NCI-H2081 treated with DMSO at 0.1 percent for 48 hours (cell line): ENCODE measurements at places on chromosomes 1 and 21.

DNA sequence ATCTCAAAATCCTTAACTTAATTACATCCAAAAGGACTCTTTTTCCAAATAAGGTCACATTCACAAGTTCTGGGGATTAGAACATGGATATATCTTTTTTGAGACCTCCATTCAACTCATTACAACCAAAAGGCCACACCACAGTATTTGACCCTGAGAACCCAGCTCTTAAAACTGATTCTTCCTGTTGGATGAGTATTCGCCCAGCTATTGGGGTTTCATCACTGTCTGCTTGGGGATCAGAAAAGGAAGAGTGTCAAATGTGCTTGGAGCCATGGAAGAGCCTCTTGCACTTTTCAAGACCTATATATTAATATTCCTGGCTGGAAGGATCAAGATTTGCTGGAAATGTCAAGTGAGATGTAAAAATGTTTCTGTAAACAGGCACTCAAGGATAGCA lies 5.4 kb upstream of the TINAGL1 start:
- DNase-seq = no peak

GRCh38 chr1:28913786-28914227 lies 562 bp upstream of the EPB41 start:
- DNase-seq = no peak

DNA sequence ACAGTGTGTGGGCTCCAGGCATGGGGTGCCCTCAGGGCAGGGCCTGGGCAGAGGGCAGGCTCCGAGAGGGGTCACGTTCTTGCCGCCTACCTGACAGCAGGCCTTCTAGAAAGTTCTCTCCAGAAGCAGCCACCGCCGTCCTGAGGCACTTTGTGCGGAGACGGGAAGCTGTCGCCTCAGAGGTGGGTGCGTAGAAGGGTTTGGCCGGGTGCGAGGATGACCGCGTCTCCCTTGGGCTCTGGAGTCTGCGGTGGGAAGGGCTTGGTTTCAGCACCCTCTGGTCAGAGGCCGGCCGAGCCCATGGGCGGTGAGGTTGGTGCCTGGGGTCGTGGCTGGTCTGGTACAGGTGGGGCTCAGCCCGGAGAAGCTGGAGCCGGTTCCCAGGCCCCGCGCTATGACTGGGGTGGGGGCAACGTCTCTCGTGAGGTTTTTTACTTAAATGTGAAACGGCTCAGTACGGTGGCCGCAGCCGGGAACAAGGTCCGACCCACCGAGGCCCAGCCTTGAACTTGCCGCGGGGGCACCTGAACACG lies 10.1 kb upstream of the TTLL10 start:
- DNase-seq = no peak

DNA sequence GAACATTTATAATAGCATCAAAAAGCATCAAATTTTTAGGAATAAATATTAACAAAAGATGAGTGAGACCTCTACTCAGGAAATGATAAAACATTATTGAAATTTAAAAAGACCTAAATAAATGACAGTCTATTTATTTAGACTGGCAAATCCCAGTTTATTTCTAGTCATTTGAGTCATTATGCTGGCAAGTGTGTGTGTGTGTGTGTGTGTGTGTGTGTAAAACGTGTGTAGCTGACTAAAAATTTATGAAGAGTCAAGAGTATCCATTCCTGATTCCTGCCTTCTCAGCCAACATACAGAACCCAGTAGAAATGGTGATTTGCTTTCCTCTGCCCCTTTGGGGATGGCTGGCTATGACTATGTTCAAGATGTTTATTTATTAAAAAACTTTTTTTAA lies 46.2 kb downstream of the OSBPL9 start:
- DNase-seq = no peak

DNA sequence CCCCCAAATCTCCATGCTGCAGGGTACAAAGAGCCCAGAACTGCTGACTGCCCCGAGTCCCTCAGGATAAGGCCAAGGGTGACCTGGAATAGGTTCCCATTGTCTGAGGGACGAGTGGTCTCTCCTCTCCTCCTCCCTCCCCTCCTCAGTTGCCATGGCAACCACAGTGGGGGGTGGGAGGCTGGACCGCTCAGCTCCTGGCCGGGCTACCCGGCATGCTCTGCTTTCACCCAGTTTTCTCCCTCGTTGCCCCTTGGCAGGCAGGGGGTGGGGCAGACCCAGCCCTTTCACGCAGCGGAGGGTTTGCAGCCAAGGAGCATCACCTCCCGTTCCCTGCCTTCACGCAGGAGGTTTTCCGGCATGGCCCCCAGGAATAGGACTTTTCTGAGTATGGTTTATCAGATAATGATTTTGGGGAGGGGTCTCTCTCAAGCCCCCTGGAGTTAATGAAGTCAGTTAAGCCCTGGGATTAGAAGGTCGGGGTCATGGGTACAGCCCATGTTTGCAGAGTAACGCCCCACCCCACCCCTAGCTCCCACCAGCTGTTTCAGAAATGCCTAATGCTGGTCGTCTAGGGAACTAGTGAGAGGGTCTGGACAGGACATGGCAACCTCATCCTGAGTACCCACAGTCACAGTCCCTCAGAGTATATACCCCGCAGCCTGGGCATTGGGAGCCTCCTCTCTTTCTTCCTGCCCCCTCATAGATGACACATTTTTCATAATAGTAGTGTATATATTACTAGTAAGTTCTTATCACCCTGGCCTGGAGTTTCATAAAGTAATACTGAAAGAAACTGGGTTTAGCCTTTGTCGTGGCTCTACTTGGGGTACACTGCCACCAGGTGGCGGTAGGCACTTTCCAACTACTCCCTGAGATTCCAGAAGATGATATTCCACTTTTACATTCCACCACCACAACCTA lies 20.7 kb downstream of the C1QB start:
- DNase-seq = no peak

DNA sequence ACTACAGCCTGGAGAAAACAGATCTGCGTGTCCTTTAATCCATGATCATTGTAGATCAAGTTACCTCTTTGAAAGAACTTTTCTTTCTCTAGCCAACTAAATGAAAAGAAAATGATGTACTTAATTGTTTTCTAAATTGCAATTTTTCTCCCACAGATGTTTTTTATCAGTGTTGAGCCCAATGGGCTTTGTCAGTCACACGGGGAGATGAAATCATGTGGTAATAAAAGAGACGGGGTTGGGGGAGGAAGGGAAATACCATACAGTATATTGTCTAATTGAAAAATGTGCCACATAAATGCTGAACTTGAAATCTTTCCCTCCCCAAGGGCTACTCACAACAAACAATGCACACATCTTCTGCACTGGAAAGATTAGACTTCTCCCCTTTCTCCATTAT lies 58.4 kb downstream of the NTMT2 start:
- DNase-seq = no peak

DNA sequence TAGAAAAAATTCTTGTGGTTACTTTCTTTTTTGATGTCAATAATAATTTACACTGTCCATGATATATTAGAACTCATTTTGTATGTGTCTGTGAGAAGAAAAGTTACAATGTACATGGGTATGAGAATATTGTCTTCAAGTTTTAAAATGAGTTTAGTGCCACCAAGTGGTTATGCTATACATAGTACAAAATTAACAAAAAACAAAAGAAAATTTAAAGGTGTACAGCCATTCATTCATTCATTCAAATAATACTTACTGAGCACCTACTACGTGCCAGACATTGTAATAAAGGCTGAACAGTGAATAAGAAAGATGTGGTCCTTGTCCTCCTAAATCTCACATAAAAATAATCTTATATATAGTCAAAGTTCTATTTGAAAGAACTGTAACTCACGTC lies 27.7 kb downstream of the UCHL5 start:
- no peak for DNase-seq

GRCh38 chr1:175564723-175565122 lies 178.7 kb downstream of the TNR start:
- DNase-seq = no peak

GRCh38 chr1:237282208-237282783 lies 240.3 kb downstream of the RYR2 start:
- no peak for DNase-seq

DNA sequence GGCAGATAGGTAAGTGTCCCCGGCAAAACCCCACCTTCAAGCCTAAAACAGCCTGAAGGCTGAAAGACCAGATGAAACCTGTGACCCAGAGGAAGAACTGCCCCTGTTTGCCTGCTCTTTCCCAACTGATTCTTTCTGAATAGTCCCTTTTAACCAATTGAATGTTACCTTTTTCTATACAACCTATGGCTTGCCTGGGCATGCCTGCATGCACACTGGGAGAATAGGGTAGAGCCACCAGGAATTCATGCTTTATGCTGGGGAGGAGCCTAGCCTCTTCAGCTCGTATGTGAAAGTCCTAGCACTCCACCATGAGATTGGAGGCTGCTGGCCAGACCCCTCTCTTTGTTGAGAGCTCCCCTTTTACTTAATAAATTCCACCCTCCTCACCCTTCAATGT lies 340.0 kb downstream of the PTBP2 start:
- DNase-seq = no peak

- no peak for DNase-seq
Measured at GRCh38 chr1:14686701-14687100, 88.2 kb downstream of the KAZN start.

DNA sequence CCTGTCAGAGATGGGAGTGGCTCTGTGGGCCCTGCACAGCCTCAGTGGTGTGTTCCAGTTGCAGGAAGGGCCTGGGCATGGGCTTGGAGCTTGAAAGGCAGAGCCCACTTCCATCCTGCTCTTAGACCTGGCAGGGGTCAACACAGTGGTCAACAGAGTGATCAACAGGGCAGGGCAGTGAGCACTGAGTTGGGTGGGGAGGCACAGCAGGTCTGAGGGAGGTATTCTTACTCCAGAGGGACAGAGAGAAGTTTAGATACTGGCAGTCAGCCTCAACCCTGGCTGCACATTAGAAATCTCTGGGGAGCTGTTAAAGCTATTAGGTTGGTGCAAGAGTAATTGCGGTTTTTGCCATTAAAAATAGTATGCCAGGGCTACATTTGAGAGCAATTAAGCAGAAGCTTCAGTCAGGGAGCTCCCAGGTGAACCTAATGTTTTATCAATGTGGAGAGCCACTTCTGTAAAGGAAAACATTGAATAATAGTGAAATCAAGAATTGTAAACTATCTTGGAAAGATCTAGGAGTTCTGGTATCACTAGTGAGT lies 37.7 kb downstream of the SH3BGR start:
- no peak for DNase-seq

GRCh38 chr1:17434016-17434415 lies 5.5 kb downstream of the RCC2 start:
- no peak for DNase-seq

- no peak for DNase-seq
Measured at GRCh38 chr1:93605812-93606512, 75.7 kb downstream of the BCAR3 start.

DNA sequence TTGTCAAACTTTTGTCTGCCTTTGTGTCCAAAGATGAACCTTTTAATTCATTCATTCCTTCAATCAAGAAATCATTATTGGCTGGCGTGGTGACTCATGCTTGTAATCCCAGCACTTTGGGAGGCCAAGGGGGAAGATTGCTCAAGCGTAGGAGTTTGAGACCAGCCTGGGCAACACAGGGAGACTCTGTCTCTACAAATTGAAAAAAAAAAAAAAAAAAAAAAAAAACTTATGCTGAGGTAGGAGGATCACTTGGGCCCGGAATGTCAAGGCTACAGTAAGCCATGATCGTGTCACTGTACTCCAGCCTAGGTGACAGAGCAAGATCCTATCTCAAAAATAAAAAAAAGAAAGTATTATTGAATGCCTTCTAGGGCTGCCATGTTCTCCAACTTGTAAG lies 51.3 kb upstream of the CXADR start:
- no peak for DNase-seq

GRCh38 chr1:121444096-121444495 lies 259.3 kb downstream of the SRGAP2C start:
- no peak for DNase-seq

DNA sequence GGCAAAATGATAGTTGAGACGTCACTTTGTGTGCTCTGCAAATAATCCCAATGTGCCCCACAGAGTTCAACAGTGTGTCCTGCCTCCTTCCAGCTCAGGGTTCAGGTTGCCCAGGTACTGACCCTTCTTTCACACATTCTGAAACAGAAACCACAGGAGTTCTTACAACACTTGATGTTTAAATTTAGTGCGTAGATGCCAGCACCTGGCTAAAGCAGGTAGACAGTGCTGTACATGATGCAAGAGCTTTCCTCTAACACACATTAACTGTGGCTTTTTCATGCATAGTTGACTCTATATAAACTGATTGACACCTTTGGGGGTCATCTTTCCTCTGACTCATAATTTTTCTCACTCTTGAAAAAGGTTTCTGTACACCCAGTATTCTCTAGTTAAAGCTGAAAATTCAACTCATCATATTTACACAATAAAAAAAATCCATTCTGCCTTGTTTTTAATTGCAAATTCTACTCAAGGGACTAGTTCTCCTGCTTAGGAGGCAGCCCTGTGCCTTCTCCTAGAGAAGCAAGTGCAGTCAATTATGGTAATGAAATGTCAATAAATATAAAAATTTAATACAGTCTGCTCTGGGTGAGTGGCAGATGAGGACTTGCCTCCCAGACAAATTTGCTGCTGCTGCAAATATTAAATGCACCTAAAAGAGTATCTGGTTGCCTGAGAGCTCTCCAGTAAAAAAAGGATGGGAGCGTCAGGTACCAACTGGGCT lies 91.4 kb downstream of the NR5A2 start:
- no peak for DNase-seq

DNA sequence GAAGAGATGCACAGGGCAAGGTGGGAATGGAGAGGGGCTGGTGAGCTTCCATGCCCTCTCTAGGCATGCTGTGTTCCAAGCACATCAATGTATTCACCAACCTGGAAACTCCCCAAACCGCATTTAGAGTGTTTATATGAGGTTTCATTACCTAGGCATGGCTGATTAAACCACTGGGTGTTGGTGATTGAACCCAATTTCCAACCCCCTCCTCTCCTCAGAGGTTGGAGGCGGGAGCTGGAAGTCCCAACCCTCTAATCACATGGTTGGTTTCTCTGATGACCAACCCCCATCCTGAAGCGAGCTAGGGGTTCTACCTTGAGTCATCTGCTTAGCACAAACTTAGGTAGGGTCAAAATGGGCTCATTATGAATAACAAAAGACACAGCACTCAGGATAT lies 3.0 kb upstream of the PPIE start:
- DNase-seq = no peak

DNA sequence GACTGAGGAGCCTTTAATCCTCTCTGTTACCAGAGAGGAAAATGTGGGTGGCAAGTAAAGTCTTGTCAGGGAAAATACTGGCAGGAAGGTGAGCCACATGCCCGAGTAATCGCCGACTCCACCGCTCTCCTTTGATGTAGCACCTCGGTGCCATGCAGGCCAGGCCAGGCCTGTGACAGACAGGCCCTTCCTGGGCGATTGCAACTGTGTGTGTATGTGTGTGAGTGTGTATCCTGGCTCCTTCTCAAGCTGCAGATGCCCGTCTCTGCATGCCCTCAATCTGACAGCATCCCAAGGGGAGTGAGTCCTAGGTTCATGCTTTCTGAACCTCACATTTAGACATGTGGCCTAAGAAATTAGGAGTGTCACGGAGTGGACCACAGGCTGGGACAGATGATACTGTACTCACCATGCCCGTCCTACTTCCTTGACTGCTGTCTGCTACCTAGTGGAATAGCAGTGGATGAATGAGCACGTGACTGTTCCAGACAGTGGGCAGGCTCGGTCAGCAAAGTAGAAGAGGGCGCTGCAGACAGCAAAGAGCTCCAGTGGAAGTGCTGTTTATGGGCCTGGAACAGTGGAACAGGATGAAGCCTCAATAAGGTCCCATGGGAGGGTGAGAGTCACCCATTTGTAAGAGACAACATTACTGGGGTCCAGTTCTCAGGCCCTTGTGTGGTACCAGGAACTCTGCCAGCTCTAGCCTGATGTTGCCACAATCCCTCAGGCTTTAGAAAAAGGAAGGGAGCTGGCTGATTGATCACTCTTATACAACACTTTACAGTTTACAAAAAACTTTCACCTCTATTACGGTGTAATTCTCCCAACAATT lies 25.3 kb downstream of the SERTAD4 start:
- DNase-seq = no peak

- DNase-seq = no peak
Measured at GRCh38 chr1:115908565-115909274, 67.6 kb upstream of the SLC22A15 start.
